EL (cell line): ENCODE measurements at places on chromosomes 2 and 18.

DNA sequence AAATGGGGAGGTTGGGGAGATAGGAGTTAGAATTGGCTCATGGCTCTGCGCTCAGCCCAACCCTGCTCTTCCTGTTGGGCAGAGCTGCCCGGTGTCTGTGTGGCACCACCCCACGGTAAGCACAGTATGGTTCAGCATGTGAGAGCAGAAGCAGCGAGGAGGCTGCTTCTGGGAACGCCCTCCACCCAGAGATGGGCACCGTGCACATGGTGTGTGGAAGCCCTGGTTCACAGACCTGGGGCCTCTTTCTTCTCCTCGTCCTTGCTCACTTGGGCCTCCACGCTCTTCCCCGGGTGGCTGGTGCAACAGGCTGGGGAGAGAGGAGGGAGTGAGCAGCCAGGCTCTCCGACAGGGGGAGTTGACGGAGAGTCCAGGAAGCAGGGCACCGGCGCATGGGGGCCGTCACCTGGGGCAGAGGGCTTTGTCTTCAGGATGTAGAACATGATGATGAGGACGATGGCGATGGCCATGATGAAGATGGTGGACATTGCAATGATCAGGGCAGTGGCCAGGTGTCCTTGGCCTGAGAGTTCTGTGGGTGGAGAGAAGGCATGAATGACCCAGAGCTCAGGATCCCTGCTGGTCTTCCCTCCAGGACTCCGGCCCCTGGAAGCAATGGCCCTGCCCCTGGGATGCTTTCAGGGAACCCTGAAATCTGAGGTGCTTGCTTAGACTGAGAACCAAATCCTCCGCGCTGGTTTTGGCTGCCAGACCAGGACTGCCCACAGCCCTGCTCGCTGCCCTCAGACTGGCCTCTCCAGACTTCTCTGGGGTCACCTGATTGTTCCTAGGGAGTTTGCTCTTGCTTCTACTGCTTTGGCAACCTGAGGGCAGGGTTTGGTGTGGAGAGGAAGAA is 78.3 kb downstream of the EDAR start:
- no peak for DNase-seq

DNA sequence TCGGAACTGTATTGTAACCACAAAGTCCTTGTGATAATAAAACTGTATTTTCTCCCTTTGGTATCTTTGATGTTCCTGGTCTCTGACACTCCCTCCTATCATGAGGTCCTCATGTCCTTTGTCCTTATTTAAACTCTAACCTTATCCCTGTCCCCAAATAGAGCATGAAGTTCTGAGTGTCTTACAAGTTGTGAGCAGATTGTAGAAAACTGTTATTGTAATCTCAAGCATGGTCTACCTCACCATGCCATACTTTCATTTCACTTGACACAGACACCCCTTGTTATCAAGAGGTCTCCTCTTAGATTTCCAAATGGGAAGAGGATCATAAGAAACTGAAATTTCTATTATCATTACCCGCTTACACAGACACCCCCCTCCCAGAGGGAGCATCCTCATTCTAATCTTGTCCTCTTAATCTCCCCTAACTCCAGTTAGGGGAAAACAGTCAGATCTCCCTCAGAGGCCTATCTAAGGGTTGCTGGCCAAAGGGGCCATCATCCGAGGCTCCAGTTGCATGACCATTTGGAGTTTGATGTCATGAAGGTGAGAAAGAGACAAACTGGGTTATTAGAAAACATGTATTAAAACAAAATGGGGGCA is 29.0 kb downstream of the MYO3B start:
- DNase-seq: no peak

- no peak for DNase-seq
These were observed 90.9 kb upstream of the CXCR4 start for GRCh38 chr2:136208682-136209420.

DNA sequence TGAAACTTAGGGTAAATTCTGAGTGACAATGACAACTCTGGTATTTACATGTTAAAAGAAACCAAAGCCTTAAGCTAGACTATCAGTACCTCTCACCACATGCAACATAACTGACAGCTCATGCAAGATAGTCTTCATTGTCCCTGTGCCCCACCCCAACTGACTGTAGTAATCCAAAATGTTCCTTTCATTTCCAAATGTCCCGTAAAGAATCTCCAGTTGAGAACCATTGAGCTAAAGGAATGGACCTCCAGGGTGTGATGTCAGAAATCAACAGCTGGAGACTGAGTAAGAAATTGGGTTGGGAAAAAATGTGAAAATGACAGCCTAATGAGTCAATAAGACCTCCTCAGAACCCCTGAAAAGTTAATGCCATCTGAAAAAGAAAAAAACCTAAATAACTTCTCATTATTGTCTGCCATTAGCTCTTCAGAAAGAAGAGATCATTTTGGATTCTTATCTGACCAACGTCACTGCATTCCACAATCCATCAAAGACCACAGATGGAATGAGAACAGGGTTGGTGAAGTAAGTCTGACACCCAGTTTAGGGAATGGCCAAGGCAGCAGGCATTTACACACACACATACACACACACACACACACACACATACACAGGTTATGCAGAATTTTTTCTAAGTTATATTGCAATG is 51.7 kb upstream of the ACVR2A start:
- DNase-seq: peak; percentile 86

DNA sequence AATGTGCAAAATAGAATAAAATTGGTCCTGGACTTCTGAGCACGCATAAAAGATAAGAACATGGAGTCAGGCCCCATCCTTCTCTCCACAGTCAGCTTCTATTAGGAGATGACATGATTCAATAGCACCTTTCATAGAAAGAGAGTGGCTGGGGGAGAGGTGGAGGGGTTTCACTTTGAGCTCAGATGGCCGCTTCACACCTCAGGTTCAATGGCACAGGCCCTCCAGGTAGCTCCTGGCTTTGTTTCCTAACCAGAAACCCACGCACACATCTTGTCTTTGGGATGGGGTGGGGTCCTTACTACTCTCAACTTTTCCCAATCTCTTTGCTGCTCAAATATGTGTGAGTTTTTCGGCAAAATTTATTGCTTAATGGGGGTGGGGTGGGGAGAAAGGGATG is 332.3 kb downstream of the CLIP4 start:
- no peak for DNase-seq

DNA sequence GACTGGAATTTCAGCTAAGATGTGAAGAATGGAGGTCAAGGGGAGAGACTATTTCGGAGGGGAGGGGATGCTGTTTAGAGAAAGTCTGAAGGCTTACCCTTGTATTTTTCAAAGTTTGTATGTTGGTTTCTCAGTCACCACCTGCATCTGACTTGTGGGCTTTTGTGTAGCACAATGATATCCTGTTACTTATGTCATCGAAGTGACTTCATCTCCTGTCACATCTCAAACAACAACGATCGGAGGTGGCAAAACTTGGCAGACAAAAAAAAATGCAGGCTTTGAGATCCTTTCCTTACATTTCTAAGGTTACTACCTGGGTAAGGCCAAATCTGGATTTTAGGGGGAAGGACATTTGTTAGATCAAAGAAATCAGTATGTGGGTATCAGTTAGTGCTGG is 11.7 kb upstream of the CXCR4 start:
- DNase-seq: no peak

GRCh38 chr2:109209941-109210340 is 80.9 kb downstream of the SH3RF3 start:
- DNase-seq: no peak

GRCh38 chr2:212177724-212178123 is 360.9 kb downstream of the ERBB4 start:
- DNase-seq: peak; percentile 6

- no peak for DNase-seq
These were observed 364.8 kb upstream of the MEIS1 start for GRCh38 chr2:66069937-66070720.

DNA sequence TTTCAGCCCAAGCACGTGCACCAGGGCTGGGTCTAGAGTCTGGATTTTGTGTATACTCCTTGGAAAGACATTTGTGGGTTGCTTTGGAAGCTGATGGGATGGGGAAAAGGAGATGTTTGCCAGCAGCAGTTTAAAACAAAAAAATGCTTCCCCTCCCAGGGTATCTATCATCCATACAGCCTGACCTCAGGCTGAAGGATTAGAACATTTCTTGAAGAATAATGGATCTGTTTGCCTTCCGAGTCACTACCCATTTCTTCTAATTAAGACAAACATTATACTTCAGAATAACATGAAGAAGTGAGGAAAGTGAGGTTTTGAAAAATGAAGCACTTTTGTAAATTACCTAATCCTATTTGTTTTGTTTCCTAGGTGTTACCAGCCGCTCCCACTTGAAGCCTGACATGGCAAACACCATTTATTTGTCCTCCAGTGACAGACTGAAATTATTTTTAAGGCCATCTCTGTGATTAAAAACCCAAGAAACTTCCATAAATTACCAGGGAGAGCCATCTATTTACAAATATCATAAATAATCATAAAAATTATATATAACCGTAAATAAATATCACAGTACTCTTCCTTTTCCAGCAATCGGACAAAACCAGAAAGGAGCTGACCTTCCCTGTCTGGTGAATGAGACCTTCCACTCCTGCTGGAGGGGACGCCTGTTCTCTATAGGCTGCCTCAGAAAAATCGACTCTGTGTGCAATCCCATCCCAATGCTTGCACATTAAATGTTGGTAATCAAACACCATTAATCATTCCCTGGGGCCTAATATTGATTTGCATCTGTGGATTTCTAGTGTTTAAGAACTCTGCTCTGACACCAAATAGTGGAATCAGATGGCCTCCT is 106.8 kb downstream of the C1D start:
- no peak for DNase-seq

DNA sequence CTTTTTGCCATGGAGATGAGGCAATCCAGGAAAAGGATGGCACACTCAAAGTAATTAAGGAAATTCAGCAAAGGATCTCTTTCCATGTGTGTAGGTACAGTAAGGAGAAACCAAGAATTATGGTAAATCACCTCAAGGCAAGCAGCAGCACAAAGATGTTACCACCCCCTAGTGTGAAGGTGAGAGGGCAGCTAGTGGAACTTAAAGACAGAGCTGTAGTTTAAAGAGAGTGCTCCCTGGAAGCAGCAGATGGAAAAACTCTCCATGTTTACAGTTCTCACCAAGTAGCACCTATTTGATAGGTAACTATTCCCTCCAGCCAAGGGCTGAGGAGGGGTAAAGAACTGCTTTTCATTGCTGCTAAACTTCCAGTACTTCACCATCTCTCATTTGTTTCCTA is 860.4 kb upstream of the CRIM1 start:
- no peak for DNase-seq

DNA sequence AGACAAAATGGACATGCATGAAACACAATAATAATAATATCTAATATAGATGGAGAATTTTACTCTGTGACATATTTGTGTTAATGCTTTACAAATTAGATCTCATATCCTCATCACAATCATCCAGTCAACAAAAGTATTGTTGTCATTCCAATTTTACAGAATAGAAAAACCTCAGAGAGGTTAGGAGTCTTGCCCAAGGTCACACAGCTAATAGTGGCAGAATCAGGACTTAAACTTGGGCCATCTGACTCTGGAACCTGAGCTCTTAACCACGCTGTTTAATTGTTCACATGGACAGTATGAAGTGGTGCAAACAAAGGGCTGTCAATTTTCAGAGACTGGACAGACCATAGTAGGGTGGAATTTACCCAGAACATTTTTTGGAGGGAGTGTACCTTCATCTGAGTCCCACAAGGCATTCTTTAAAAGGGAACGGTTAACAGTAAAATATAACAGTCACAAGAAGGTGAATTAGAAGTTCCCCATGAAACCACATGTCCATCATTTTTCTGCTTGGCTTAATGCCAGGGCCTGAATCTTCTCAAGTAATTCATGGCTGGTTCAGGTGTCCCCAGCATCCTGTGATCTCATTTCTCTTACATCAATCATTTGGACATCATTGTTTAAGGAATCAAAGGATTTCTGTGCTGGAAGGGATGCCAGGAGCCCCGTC is 35.4 kb upstream of the CCDC93 start:
- DNase-seq: no peak

DNA sequence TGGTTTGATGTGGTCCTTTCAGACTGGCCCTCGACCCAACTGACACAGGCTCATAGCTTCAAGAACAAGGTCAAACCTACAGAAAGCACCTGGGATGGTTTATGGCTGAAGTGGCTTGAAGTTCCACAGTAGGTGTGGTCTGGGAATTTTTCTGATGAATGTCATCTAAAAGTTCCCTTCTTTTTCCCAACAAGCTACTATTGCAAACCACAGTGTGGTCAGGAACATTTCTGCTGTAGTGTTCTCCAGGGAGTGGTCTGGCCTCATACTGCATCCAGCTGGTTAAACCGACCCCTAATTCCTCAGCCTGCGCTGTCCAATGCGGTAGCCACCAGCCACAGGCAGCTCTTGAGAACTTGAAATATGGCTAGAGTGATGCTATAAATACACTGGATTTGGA is 92.7 kb downstream of the FAM124B start:
- no peak for DNase-seq

GRCh38 chr2:147450661-147451510 is 393.9 kb upstream of the ACVR2A start:
- DNase-seq: no peak

DNA sequence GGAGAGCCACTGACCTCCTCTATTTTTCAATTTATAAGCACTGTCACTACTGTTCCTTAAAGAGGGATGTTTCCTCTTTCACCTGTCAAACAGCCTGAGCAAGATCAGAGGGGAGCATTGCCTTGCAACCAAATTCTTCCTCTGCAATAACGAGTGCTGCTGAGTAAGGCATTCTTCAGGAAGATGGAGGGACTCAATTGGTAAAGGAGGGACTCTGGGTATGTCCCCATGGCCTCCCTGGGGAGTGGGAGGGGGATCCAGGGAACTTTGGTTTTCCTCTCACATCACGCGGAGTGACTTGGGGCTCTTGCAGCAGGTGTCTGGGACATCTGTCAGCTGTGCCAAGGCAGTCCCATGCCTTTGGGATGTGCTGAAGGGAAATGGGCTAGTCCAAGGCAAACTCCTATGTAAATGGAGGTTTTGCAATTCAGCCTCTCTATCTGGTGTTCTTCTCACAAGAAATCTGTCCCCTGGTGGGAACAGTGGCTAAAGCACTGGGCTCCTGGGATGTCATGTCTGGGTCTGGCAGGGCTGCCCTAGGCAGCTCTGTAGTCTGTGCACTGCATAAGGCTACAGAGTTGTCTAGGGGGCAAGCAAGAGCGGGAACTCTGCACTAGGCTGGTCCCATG is 14.4 kb upstream of the HES6 start:
- DNase-seq: no peak

GRCh38 chr2:222545823-222546795 is 109.8 kb downstream of the FARSB start:
- no peak for DNase-seq

- no peak for DNase-seq
These were observed 271.1 kb upstream of the CDH19 start for GRCh38 chr18:66874812-66875474.

DNA sequence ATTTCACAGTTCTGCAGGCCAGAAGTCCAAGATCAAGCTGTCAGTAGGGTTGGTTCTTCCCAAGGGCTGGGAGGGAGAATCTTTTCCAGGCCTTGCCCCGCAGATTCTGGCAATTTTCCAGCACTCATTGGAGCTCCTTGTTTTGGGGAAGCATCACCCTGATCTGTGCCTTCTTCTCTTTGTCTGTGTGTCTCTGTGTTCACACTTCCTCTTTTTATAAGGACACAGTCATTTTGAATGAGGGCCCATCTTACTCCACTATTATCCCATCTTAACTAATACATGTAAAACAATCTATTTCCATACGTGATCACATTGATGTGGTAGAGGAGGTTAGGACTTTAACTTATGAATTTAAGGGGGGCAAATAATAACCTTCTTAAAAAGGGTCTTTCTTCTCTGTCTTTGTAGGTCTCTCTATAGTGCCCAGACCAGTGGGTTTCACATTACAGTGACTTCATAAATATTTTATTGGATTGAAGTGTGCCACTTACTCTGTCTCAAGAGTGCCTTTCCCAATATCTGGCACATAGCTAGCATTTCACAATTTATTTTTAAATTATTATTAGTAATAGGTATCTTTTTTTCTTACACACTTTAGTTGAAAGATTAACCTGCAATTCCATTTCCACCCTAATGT is 68.9 kb upstream of the CBLN2 start:
- DNase-seq: no peak
